ENCODE measurements at places on chromosomes 5 and 9. TPM values are rescaled to one million over a fixed set of nuclear protein-coding genes. Genes with fewer than 3 reads are reported as not detected.

DNA sequence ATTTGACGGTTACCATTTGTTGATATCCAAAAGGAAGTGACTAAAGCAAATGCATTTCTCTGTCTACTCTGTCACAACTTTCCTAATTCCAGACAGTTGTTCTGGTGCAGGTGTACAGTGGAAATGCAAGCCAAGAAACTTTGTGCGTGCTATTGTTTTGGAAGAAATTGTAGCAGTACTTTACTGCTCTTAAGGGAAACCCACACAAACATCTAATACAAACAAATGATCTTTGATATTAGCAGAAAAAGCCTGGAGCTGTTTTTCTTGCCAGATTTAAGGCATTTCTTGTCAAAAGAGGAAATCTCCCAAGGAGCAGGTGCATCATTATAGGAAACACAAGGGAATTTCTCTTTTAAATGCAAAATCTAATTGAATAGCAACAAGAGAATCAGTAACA lies 2.0 kb downstream of the SNCAIP start:
- DNase-seq: no peak

DNA sequence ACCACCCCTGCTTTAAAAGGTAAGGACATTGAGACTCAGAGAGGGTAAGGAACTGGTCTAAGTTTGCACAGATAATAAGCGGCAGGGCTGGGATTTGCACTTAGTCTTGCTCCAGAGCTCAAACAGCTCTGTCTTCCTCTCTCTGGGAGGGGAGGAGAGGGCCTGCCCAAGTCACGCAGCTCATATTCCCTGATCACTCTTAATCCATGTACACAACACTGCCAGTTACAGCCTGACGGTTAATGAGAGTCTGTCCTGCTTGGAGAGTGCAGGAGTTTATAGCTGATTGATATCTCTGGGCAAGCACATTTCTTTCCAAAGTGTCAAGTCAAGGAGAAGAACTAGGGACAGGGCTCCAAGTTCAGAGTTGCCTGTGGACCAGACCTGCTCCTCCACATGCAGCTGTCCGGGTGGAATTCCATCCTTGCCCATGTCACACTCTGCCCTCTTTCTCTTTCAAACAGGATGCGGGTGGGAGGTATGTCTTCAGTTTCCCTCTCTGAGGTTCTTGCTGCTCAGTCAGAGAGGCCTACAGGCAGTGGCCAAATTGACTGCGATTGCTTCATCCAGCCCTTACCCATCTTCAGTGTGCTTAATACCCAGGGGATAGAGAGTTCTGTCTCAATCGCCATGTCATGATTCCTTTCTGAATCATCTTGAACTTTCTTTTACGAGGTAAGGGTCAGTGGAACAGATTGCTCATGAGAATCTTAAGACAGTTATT lies 54.5 kb downstream of the GALNT12 start:
- peak; percentile 39 for DNase-seq

GRCh38 chr9:91530829-91531228 lies 107.2 kb upstream of the NFIL3 start:
- no peak for DNase-seq

Gene ERAP2
- 8.5 TPM for total RNA-seq

- no peak for DNase-seq
Observed at GRCh38 chr5:53479590-53480415, 626 bp upstream of the FST start.

Gene CD274
- 1.1 TPM for total RNA-seq

GRCh38 chr9:89450213-89450612 lies 47.7 kb downstream of the SEMA4D start:
- no peak for DNase-seq

Gene SLIT3
- 6.1 TPM for total RNA-seq

DNA sequence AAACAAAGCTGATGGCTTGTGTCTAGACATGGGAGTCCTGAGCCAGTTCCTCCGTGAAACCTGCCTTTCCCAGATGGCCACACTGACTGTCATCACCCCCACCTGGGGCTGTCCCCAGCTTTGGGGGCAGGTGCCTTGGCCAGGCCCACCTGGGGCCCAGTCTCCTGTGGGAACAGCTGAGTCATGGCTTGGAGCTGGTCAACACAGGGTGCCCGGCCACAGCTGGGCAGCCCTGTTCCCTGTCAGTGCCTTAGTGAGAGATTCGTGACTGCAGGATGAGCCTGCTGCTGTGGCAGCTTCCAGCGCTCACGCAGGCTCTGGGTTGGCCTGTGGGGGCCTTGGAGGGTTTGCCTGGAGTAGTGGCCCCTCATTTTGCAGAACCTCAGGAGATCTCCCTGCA lies 56.5 kb downstream of the COL5A1 start:
- DNase-seq: no peak

Gene SET
- total RNA-seq: 102 TPM

DNA sequence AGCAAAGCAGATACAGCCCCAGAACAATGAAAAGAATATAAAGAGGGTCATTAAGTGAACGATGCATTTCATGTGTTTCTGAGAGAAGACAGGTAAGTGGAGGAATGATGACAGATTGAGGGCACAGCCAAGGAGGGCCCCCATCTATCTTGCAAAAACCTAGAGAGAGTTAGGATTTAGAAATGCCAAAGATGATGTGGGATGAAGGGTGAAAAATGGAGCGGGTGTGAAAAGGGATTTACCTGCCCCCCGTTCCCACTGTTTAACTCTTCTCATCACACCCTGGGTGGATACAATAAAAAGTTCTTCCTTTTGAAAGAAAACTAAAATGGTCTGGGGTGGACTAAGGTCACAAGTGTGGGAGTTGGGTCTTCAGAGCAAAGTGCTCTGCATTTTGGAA lies 18.5 kb upstream of the PPP2R2B start:
- no peak for DNase-seq

Gene GAPT
- 0.60 TPM for total RNA-seq

Gene LECT2
- not detected for total RNA-seq

Gene FOXD4
- total RNA-seq: 1.1 TPM

DNA sequence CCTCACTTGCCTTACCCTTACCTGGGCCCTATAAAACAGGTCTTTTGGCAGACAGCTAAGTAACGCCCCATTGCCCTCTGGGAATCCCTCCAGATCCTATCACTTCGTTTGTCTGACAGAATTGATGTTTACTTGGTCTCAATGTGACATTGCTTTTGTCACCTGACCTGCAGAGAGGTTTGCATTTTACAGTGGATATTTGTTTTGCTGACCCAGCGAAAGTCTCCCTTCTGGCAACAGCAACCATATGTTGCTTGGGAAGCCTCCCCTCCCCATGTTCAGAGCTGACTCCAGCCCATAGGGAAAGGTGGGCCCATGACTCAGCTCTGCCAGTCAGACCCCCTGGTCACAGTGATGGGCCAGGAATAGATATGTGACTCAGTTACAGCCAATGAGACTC lies 54.0 kb upstream of the LARP1 start:
- no peak for DNase-seq

- DNase-seq: peak; percentile 16
Observed at GRCh38 chr5:53343187-53343586, 137.2 kb upstream of the FST start.

Gene PCDHGB1
- total RNA-seq: 0.71 TPM

- no peak for DNase-seq
Observed at GRCh38 chr5:128597156-128597555, 59.1 kb upstream of the FBN2 start.

- no peak for DNase-seq
Observed at GRCh38 chr5:35056686-35057085, 8.9 kb upstream of the AGXT2 start.

- no peak for DNase-seq
Observed at GRCh38 chr5:177123789-177124485, 9.6 kb upstream of the NSD1 start.

GRCh38 chr5:173228639-173229381 lies 6.2 kb downstream of the NKX2-5 start:
- no peak for DNase-seq

GRCh38 chr5:4879693-4880303 lies 260.3 kb upstream of the ADAMTS16 start:
- DNase-seq: peak; percentile 38

GRCh38 chr9:4984171-4984620 lies 876 bp upstream of the JAK2 start:
- no peak for DNase-seq

Gene IL9
- total RNA-seq: not detected

DNA sequence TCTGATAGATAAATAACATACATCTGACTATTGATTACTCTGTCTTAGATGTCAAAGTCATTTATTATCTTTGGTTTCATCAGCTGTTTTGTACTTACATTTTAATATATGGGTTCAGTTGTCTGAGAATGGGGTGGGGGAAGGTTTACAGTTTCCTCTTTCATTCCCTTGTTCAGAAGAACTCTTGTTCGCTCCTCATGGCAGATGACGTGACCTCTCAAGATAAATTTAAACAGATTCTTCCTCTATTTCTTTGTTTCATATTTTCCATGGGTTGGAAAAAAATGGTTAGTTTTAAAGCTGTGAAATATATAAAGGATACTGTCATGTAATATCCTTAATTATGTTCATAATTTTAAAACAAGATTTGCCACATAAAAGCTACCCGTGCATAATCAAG lies 61.4 kb downstream of the TSSK1B start:
- no peak for DNase-seq

GRCh38 chr9:86460216-86461002 lies 106.2 kb upstream of the TUT7 start:
- DNase-seq: no peak

GRCh38 chr9:119289740-119290433 lies 79.3 kb downstream of the BRINP1 start:
- peak; percentile 39 for DNase-seq

GRCh38 chr9:91516081-91516480 lies 92.4 kb upstream of the NFIL3 start:
- DNase-seq: no peak

- no peak for DNase-seq
Observed at GRCh38 chr5:55868846-55869245, 17.7 kb downstream of the IL31RA start.

DNA sequence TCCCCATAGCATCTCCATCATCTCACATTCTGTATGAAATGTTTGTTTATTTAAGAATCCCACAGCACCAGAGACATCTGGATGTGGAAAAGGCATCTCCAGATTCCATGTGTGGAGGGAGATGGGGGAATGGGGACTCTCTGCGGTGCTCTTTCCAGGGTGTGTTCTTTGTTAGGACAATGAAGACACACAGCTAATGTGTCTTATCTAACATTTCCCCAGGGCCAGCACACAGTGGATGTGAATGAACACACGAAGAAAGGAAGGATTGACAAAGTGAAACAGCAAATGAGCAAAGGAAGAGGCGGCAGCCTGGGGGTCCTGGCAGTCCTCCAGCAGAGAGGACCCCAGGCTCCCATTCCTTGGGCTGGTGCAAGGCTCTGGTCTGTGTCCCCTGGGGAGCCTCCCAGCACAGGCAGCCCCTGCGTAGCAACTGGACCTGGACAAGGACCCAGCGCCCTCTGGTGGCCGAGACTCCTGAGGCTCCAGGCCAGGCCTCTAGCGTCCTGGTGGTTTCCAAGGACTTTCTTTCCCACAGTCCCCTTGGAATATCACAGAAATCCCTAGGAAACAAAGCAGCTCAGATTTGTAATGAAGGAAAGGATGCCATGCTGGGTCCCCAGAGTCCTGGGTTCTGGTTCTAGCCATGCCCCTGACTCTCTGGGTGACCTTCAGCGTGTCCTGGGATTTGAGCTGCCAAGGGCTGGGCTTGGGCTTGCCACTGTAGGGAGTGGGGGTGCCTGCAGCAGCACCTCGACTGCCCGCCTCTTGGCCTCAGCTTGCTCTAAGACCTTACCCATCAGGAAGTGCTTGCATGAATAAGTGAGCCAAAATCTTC lies 3.5 kb upstream of the PDLIM7 start:
- DNase-seq: peak; percentile 72

- DNase-seq: no peak
Observed at GRCh38 chr9:132733260-132733815, 63.1 kb downstream of the GTF3C4 start.

DNA sequence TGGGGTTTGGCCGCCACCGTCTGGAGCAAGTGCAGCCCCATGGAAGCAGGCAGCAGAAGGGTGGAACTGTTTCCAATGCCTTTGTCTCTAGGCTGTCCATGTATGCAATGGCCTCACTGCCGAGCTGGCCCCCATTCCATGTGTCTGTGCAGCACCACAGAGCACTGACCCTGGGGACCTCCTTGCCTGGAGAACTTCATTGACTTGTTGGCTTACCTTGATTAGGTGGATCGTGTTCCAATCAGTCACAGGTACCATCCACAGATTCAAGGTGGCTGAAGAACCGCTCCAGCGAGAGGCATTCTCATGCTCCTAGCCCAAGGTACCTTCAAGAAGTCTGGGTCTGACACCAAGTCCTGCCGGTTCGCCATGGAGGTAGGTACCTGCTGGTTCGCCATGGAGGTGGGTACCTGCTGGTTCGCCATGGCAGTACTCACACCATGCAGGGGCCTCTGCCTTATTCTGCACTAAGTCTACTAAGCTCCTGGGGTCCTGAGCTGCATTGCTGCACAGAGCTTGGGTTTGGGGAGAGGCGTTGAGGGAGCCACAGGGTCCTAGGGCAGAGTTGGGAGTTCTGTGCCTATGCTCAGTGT lies 358.3 kb upstream of the IRX1 start:
- DNase-seq: no peak

DNA sequence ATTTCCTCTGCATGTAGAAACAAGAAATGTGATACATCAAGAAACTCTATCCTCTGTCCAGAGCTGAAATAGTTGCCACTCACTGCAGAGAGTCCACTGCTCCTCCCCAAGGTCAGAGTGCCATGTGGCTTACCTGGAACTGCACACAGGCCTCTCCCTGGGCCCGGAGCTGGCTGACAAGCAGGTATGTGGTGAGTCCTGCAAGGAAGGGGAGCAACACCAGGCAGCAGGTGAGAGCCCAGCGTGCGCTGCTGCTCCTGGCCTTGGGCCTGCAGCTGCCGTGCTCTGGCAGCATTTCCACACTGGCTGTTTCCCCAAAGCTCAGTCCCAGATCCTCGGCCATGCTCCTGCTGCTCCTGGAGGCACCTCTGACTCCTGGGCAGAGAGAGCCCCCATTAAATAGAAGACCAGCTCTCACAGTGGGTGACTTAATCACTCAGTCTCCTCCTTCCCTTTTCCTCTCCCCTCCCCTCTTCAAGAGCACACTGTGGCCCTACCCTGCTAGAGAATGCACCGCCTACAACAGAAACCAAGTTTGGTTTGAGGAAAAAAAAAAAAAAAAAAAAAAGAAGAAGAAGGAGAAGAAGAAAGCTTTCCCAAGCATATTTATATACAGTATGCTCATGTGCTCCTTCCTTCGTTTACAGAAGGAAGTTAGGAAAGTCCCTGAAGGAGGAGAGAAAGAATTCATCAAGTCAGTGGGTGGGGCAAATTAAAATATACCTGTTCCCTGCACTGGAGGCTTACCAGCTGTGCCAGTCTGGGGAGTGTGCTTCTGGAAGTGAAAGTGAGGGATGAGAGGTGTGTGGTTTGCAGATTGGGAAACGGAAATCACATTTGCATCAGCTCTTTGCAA lies at the start of gene TNFSF15:
Gene TNFSF15, minus strand, starts transcription at position 370 of the 856 bp plus-strand sequence. Its CDS starts 27 bp downstream, at position 343.
- peak; percentile 4 for DNase-seq
